CD14-positive monocyte (primary cell): ENCODE measurements at places on chromosomes 16 and 17.

DNA sequence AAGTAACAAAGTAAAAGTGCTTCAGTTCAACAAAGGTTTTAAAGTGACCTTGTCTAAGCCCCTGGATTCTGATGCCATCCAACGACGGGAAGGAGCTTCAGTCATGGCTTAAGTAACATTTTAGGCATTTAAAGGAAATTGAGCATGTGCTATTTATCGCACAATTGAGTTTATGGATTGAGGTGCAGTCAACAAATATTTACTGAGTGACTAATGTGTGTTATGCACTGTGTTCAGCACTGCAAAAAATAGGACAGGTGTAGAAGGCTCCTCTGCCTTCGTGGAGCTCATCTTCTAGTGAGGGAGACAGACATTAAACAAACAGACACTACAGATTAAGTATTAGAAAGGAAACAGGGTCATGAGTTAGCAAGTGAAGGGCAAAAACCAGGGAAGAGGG lies 12.5 kb downstream of the TMIGD1 start:
- no peak for DNase-seq

- no peak for DNase-seq
Measured at GRCh38 chr16:22673421-22673831, 140.5 kb upstream of the HS3ST2 start.

GRCh38 chr17:10034719-10035475 lies 129.8 kb upstream of the RCVRN start:
- no peak for DNase-seq

DNA sequence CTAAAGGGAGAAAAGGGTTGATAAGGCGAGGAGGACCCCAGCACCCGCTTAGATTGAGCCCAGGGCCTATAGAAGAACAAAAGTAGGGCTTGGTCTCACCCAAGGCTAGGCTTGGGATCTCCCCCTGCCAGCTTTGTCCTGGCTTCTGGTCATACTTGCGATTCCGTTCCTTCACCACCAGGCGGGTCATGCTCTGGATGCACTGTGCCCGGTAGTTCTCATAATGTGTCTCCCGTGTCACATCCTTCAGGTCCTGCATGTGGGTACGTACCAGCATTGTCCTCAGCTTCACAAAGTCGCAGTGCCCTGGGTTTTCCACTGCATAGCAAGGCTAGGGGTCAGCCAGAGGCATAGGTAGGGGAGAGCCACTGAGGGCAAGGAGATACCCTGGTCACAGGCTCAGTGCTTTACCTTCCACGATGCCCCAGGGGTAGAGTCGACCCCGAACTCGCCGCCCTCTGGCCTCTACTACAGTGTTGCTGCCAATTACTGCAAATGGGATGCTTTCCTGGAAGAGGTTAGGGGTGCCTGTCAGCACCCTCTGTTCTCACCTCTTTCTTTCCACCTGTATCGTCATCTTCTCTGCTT lies 6.5 kb upstream of the MTMR4 start:
- DNase-seq = peak; percentile 57

GRCh38 chr17:57756951-57757350 lies 11.9 kb upstream of the CCDC182 start:
- no peak for DNase-seq

DNA sequence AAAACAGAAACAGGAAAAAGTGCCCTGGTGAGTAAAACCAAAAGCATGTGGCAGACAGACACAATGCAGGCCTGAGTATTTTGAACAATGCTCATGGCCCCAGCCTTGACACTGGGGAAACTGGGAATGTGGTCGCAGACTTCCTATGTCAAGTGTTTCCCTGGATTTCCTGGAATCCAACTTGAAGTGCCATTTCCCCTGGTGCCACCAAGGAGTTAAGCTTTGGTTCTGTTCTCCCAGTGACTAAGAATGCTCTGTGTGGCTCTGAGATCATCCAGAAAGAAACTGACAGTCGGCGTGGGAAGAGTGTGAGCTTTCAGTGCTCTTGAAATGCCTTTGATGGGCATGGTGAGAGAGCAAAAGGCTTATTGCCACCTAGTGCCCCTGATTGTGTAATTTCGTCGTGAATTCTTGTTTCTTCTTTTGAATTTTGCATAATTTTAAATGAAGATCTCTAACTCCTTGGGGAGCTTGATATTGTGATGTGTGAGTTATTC lies 96.0 kb downstream of the YPEL2 start:
- peak; percentile 55 for DNase-seq

GRCh38 chr16:57279780-57280638 lies 4.5 kb downstream of the PLLP start:
- DNase-seq = no peak
